ENCODE measurements at places on chromosomes 5 and 9.

DNA sequence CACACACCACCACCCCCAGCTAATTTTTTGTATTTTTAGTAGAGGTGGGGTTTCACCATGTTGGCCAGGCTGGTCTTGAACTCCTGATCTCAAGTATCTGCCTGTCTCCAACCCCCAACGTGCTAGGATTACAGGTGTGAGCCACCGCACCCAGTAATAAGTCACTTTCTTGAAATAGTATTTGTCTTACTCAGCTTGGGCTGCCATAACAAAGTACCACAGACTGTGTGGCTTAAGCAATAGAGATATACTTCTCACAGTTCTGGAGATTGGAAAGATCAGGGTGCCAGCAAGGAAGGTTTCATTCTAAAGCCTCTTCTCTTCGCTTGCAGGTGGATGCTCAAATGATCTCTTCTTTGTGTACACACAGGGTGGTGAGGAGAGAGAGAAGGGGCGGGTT is 99.8 kb downstream of the ARRDC3 start:
- DNase-seq = no peak

- no peak for DNase-seq
Observed at GRCh38 chr9:80502306-80502705, 930.5 kb downstream of the TLE4 start.

- DNase-seq = no peak
Observed at GRCh38 chr5:115858396-115858795, 16.7 kb downstream of the AP3S1 start.

DNA sequence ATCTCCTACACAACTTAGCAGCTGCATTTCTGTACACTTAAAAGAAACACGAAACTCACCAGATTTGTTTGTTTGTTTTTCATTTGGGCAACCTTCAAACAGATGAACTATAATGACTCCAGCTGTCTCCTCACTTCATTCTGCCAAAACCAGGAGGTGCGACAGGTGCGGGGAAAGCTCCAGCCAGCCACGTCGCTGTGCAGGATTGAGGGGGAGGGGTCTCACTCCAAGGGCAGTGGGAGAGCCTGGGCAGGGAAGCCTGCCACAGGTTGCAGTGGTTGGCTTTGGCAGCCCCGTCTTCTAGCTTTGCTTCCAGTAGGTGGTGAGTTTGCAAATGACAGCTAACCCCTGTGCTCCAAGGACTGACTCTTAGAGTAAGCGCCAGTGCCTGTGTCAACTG is 215.8 kb downstream of the CEMIP2 start:
- DNase-seq = no peak

DNA sequence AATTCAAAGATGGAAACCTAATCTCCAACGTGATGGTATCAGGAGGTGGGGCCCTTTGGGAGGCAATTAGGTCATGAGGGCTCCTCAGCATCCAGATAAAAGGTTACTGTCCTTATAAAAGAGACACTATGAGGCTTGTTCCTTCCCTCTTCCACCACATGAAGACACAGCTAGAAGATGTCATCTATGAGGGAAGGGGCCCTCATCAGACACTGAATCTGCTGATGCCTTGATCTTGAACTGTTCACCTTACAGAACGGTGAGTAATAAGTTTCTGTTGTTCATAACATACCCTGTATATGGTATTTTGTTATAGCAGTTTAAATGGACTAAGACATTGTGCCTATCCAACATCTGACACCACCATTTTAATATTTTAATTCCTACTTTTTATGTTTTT is 19.7 kb upstream of the CCNH start:
- no peak for DNase-seq

GRCh38 chr5:160921423-160922285 is 69.6 kb upstream of the ATP10B start:
- DNase-seq = no peak

DNA sequence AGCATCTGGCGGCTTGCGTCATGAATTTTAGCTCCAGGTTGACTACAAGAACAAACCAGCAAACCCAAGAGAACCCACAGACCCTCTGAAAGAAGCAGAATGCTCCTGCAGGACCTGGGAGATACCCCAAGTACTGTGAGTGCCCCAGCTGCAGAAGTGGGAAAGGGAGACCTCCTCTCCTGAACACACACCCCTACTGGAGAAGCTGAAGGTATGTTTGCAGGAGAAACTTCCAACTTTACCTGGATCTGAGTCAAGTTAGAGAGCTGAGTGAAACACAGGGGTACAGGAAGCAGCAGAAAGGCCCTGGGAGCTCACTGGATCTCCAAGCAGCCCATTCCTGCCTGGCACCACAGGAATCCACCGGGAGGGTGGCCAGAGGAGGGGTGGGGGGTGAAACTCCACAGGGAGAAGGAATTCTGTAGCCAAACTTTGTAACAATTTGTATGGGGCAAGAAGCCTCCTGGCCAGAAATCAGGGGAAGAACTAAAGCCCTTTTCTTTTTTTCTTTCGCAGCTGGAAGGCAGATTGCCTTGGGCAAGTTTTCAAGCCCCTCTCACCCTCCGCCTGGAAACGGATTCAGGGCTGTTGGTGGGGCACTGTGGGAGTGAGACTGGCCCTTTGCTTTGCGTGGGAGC is 576.2 kb downstream of the BNC2 start:
- DNase-seq = no peak

DNA sequence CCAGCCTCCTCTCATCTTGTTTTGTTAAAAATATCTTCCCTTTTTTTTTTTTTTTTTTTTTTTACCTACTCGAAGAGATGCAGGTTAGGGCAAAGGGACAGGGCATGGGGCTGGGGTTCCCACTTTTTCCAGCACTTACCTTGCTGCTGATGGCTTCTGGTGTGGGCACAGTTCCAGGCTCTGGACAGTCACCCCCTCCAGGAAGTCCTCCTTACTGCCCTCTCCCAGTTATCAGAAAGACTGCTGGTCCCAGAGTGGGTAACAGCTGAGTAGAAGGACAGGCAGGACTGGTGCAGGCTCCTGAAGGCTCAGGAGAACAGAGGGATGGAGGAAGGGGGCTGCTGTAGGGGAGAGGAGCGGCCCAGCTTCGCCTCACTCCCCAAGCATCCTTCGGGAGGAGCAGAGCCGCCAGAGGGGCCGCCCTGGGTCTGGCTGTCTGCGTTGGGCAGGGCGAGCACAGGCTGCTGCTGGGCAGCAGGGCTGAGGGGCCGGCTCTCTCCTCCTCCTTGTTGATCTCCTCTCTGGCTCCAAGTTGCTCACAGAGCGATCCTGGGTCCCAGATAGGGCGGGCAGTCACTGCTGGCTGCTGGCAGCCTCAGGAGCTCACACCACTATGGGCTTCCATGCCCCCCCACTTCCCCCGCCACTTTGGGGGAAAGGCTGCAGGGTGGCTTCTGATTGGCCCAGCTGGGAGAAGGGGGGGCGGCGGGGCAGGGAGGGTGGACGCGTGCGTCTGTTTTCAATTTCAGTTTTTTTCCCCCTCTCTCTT is at the start of gene PDGFRB:
Gene PDGFRB, minus strand, starts transcription at position 588 of the 769 bp plus-strand sequence. CDS start 18,798 bp downstream, outside the sequence.
- peak; percentile 94 for DNase-seq

GRCh38 chr5:135833961-135834638 is 363 bp upstream of the SLC25A48 start:
- DNase-seq = peak; percentile 21

DNA sequence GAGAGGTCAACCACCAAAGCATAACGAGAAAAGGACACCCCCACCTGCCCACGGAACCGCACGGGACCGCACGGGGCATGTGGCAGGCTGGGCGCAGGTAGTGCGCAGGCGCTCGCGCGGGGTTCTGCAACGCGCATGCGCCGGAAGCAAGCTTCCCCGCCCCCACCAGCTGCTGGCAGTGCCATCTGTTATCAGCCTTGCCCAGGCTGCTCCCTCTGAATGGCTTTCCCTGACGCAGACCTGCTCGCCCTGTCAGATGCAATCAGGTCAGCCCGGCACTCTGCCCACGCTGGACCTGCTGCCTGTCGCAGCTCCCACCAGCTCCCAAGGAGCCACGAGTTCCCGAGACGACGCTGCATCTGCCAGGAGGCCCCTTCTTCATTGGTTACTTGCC is 22.8 kb downstream of the PTCH1 start:
- no peak for DNase-seq

DNA sequence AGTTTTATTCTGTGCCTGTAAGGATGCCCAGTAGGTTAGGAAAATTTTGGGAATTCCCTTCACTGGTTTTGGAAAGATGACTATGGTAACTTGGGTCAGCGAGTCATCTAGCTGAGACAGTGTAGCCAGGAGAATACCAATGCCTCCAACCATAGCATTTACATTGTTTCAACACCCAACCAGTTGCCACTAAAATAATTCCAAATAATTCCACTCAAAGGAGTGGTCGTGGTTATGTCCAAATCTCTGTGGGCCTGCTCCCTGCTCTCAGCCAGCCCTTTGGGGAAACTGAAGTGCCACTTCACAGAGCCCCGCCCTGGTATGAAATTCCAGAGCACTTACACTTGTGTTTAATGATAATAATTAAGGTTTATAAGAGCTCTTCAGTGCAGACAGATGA is 310.5 kb downstream of the PLK2 start:
- DNase-seq = no peak

DNA sequence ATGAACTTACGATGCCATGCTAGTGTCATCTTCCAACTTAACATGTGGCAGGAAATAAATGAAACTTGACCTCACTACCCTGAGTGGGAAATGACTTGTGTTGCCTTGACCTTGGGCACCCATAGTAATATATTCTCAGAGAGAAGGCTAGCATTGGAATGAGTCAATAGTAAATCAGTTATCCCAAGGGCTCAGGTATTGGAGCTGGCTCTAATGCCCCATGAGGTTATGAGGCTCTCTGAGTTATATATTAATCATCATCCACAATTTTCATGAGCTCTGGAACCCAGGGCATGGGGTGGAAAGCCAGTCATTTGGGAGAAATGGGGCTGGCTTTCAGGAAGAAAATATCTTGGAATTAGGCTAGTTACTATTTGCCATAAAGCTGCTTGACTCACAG is 42.4 kb upstream of the SMIM32 start:
- no peak for DNase-seq

DNA sequence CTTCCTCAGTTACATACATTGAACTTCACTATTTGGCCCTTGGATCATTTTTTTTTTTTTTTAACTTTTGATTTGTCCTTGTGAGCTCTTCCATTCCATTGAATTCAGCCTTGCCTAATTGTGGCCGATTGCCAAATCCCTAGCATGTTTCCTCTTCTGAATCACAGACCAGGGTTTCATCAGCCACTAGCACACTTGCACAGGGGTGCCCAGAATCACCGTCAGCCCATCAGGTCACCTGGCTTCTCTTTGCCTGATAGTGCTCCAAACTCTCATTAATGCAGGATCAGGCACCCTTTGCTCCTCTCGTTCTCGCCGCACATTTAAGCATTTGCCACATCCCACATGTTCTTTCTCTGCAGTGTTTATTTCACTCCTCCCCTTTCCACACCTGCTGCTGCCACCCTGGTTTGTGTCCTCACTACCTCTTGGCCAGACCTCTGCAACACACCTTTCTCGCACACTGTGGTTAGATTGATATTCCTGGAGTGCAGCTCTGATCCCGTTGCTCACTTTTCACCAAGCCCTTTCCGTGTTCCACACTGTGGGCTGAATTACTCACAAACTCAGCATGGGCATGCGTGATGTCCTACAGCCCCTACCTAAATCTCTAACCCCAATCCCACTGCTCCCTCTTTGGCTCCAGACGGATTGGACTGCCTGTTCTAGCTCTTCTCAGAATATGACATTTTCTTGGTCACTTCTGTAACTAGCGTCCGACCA is 9.8 kb downstream of the PIK3R1 start:
- peak; percentile 85 for DNase-seq

GRCh38 chr5:83097689-83098231 is 20.4 kb downstream of the XRCC4 start:
- DNase-seq = peak; percentile 18

- no peak for DNase-seq
Observed at GRCh38 chr5:7827610-7828009, 23.3 kb downstream of the CFAP90 start.

- no peak for DNase-seq
Observed at GRCh38 chr5:50653946-50654345, 12.5 kb upstream of the PARP8 start.

DNA sequence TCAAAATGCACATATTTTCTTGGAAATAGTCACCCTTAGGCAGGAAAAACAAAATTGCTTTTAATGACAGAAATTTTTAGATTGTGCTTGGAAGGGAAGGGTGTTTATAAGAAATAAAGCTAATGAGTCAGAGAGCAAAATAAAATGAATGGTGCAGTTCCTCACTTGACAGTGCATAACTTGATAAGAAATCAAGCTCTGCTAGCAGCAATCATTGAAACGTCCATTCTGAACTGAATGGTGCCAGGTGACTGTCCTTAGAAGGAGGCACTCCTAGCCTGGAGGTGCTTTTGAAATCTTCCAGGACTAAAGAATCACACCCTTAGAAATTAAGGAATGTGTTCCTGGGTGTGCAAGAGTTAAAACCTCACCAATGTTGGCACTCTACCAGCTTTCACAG is 202.5 kb downstream of the EFNA5 start:
- peak; percentile 24 for DNase-seq

DNA sequence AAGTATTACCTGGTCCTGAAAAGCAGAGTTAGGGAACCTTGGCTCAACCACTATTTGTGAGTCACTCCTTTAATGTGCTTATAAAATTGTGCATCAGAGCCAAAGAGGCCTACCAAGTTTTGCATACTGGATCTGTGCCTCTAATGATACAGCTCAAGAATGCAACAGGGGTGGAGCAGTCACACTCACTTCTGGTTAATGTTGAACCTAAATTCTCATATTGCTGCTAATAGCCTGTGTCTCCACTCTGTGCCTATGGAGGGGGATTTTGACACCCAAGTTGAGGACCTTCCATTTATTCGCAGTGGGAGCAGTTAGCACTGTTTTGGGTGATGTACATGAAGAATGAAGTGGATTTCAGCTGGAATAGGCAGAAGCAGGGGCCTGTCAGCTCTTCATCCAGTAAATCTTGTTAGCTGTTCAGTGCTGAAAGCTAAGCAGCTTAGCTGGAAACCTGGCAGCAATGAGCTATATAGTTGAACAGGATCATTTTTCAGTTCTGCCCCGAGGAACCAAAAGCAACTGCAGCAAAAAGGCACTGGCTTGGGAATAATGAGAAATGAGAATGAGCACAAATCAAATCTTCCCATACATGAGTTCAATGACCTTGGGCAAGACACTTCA is 9.7 kb downstream of the SH3TC2 start:
- no peak for DNase-seq

DNA sequence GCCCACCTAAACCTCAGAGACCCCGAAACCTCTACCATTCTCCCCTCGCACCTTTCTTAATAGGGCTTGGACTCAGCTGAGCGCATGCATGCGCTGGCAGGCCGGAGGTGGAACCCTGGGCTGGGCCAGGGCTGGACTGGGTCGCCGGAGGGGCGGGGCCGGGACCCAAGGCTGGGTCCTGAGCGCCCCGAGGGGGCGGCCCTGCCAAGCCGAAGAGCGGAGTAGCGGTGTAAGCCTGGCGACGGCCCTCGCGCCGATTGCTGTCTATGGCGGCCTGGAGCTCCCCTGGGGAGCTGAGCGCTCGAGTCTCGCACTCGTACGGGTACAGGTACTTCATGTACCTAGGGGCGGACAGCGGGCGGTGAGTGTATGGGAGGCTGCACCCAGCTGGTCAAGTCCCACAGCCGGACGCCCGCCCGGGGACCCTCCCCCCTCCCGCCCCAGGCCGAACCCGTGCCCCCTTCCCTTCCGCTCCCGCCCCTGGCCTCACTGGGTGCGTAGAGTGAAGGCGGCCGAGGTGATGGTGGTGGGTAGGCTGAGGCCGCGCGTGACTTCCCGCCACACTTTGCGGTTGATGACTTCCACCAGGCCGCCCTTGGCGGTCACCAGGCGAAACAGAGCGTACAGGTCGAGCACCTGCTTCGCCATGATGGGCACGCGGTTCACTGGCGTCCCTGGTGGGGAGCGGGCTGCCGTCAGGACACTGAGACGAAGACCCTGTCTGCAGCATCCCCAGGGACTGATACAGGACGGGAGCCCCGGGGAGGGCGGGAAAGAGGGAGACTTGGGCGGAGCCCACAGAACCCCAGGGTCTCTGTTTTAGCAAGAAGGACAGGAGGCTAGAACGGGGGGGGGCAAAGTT is 3.3 kb upstream of the DCTN3 start:
- DNase-seq = no peak
